NCI-H1105 (cell line): ENCODE measurements at places on chromosomes 4 and X.
A peak's percentile ranks its signal among the peaks of the same experiment; 100 is the strongest.

GRCh38 chr4:2320152-2320551, 58.2 kb upstream of the MXD4 start:
- no peak for DNase-seq

- DNase-seq = no peak
These were observed 580.3 kb upstream of the ZFP42 start for GRCh38 chr4:187415231-187415630.

GRCh38 chrX:136214551-136214950, 36.6 kb downstream of the MAP7D3 start:
- no peak for DNase-seq

DNA sequence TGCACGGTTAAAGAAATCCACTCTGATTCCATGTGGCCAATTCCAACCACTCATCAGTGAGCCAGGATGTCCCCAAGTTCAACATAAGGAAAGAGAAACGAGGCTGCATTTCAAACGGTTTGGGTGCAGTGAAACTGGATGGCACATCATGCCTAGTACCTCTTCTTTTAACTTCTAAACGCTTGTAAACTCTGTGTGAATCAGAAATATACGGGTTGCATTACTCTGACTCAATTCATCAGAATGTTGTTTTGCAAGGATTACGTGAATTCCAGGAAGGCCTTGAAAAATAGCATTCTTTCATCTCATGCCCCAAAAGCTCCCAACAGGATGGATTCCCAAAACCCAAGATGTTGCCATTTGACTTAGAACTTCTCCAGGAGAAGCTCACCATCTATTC, 270.4 kb downstream of the LDB2 start:
- no peak for DNase-seq

DNA sequence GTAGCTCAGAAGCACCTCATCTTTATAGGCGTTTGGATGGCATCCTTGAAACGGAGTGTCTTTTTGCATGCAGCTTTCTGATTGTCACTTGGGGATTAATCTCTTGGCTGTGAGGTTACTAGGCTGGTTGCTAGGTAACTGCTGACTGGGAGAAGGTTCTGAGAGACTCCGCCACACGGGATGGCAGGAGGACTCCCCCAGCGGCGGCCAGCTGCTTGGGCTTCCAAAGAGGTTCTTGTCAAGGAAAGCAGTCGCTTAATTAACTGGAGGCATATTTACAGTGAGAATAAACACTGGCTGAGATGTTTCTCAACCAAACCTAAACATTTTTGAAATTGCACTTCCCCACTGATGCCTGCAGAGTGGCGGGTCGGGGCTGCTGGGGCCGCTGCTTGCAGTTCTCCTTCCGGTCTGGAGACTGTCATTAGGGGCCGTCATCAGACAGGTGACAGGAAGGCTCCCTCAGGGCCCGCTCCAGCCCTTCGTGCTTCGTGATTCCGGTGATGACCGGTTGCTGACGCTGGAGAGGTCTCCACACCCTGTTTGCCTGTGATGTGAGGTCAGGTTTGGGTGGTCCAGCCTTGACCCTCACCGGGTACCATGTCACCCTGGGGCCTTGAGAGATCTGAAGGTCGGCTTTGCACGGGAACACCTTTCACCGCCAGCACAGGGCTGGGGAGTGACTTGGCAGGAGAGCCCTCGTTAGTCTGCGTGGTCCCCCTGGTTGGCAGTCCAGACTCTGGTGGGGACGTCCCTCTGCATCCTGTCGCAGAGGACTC, 9.1 kb downstream of the NSG1 start:
- DNase-seq = peak; percentile 59

- no peak for DNase-seq
These were observed 7.0 kb upstream of the HAUS7 start for GRCh38 chrX:153477364-153477857.

DNA sequence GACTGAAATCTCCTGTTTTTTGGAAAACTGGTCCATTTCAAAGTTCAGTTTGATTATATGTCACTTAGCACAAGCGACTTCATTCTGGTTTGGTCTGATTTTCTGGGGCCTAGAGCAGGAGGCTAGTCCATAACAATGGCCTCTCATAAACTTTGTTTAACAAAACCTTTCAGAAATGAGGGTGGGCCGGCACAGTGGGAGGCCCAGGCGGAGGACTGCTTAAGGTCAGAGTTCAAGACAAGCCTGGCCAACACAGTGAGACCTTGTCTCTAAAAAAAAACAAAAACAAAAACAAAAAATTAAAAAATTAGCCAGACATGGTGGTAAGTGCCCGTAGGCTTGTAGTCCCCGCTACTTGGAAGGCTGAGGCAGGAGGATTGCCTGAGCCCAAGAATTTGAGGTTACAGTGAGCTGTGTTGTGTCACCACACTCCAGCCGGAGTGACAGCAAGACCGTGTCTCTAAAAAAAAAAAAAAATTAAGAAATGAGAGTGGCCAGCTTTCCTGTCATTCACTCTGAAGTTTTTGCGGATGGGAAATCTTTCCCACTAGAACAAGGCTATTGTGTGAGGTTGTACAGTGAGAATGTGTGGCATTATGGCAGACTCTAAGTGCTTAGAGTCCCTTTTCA, 1.2 kb upstream of the PLAC8 start:
- no peak for DNase-seq

DNA sequence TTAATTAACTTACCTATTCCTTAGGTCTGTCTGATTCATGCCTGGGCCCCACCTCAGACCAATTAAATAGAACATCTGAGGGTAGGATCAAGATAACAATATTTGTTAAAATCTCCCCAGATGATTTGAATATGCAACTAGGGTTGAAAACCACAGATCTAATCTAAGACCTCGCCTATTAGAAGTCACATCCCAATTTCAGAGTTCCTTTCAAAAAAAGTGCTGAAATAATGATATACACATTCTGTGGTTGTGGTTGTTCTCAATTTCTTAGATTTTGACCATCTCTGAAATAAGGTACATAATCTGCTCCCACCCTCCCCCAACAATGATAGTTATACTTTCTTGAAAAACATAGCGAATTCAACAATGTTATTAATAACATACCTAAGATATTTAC, 27.7 kb downstream of the NIPAL1 start:
- no peak for DNase-seq

- DNase-seq = peak; percentile 37
These were observed 57.5 kb downstream of the PCDH18 start for GRCh38 chr4:137474711-137475301.

DNA sequence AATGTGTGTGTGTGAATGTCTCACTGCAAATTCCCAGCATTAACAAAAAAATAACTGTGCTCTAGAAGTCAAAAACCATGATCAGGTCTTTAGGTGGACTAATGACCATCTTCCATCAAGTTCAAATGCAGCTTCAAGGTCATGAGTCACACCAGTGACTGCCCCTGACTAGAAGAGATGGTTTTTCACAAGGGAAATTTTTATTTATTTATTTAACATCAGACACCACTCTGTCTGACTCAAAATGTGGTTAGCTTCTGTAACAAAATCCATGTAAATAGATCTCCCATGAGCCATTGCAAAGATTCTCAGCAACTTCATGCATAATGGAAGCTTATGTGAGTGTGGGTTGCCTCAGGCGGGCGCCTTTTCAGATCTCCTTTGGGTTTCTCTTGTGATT, 219.2 kb downstream of the KIT start:
- no peak for DNase-seq

DNA sequence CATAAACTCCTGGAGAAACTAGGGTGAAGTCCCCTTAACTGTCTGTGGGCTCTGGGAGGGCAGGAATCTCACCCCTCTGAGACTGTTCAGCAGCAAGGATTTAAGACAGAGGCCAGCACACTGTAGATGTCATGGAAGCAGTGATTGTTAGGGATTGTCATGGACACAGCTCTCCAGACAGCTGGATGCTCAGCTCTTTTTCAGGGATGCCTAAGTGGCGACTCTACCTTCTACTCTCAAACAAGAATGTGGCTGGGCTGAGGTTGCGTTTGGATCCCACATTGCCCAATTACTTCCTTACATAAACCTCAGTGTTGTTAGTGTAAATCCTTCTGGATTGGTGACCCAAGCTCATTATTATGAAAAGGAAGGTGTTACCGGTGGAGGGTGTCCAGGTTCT, 291.9 kb upstream of the VCX3A start:
- DNase-seq = no peak

GRCh38 chr4:18734405-18734804, 712.9 kb upstream of the LCORL start:
- DNase-seq = no peak

- no peak for DNase-seq
These were observed 115.4 kb downstream of the PTTG2 start for GRCh38 chr4:38075370-38076152.

GRCh38 chr4:4758681-4759080, 100.8 kb upstream of the MSX1 start:
- DNase-seq = no peak

GRCh38 chr4:94856030-94856429, 98.3 kb downstream of the BMPR1B start:
- DNase-seq = no peak

GRCh38 chr4:13313856-13314255, 170.3 kb downstream of the RAB28 start:
- peak; percentile 10 for DNase-seq

DNA sequence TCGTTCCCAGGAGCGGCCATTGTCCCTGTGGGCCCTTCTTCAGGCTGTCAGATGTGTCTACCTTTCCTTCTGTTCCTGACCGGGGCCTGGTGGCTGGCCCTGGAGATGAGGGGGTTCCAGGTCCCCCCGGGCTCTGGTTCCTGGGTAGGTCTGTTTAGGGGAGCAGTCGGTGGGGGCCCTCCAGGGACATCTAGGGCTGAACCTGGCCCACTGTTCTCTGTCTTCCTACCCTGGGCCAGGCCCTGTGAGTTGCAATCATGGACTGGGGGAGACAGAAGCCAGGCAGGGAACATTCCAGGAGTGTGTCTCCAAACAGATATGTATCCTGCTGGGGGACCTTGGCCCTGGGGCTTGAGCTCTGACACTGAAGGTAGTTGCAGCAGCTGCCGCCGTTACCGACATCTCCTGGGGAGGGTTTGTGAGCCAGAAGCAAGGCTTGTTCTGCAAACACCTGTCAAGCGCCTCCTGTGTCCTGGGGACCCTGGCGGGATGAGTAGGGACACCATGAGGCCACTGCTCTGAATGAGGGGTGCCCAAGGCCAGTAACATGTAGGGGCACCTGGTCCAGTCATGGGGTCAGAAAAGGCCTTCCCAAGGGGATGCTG, 49.5 kb upstream of the ADRA2C start:
- DNase-seq = no peak

DNA sequence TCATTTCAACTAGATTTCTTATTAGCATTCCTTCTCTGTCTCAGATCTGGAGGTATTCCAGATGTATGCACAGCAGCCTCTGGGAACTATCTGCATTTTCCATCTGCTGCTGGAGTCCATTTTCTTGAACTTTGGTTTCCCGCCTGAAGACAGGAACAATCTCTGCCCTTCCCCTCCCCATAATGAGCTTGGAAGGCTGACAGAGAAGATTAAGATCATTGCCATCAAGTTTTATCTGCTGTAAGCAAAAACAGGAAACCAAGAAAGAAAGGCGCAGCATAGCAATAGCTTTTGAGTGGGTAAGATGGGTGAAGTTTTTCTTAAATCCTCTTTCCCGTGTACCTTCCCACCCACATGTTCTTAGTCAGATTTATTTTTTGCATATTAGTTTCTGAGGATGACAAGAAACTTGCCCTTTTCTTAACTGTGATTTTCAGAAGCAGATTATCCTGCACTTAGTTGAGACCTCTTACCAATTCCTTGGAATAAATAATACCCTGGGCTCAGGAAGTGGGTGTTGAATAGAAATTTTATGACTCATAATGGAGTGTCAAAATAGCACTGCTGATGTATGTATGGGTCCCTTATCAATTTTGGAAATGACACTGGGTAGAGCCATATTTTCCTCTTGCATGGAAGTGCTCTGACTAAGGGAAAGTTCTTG, 78.3 kb downstream of the CT47B1 start:
- no peak for DNase-seq

- DNase-seq = no peak
These were observed 195.8 kb upstream of the RASGEF1B start for GRCh38 chr4:81667539-81667938.

GRCh38 chr4:136861091-136861490, 671.2 kb downstream of the PCDH18 start:
- DNase-seq = no peak

GRCh38 chr4:130172156-130172555, 1076.2 kb downstream of the C4orf33 start:
- DNase-seq = no peak

DNA sequence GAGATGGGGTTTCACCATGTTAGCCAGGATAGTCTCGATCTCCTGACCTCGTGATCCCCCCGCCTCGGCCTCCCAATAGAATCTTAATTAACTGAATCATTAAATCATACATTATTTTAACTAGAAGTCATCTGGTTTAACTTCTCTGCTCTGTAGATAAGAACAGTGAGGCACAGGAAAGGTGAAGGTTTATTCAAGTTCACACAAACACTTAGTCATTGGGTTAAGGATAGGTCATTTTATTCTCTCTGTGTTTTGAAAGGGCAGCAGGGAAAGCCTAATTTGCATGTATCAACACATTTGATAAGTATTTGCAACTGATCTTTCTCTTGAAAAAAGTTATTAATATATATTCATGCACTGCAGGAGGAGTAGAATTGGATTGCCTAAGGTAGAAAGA, 1.1 kb upstream of the ETNPPL start:
- DNase-seq = no peak

- no peak for DNase-seq
These were observed 559.7 kb upstream of the FAT1 start for GRCh38 chr4:187283201-187283955.

- DNase-seq = no peak
These were observed 49.7 kb upstream of the PTPN13 start for GRCh38 chr4:86544310-86544966.

- DNase-seq = no peak
These were observed 70.4 kb downstream of the FGFBP1 start for GRCh38 chr4:15868111-15868510.

DNA sequence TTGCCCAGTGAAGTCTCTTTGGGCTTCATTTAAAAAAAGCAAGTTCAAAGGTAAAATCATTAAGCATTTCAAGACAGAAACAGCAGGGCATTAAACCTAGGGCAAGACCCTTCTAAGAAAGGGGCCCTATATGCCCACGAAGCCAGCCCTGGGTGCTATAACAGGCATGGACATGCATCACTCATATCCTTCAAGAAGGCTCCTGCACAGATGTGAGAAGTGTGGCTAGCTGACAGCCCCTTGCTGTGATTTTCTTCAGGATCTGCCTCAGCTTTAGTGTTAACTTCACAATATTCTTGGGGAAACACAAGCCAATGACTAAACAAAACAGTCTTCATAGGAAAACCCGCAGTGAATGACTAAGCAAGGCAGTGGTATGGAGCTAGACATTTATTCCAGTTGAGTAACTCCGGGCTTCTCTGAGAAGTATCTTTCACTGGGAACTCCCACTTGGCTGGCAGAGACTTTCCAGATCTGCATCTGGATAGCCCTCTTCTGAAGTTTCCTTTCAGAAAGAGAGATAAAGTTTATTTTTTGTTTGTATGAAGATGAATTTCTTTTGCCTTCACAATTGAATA, 11.9 kb upstream of the MAOA start:
- DNase-seq = no peak

GRCh38 chrX:38124000-38124399, 96.7 kb downstream of the SRPX start:
- DNase-seq = no peak

GRCh38 chrX:107610667-107611066, 17.6 kb upstream of the PRPS1 start:
- no peak for DNase-seq

GRCh38 chr4:143188136-143189088, 3.7 kb downstream of the USP38 start:
- no peak for DNase-seq
